Activated naive CD8-positive, alpha-beta T cell treated with anti-CD3 and anti-CD28 coated beads, Interleukin-2, amount 50 U/mL, for 16 hours (primary cell): ENCODE measurements at places on chromosomes 5 and 9.

GRCh38 chr5:73630765-73631164 is 4.8 kb downstream of the ARHGEF28 start:
- DNase-seq = no peak

GRCh38 chr9:1916095-1916494 is 99.1 kb upstream of the SMARCA2 start:
- no peak for DNase-seq

GRCh38 chr5:165201369-165201768 is 1696.0 kb downstream of the MAT2B start:
- no peak for DNase-seq

- DNase-seq = no peak
These were observed 348.0 kb downstream of the MTRR start for GRCh38 chr5:8216921-8217320.

DNA sequence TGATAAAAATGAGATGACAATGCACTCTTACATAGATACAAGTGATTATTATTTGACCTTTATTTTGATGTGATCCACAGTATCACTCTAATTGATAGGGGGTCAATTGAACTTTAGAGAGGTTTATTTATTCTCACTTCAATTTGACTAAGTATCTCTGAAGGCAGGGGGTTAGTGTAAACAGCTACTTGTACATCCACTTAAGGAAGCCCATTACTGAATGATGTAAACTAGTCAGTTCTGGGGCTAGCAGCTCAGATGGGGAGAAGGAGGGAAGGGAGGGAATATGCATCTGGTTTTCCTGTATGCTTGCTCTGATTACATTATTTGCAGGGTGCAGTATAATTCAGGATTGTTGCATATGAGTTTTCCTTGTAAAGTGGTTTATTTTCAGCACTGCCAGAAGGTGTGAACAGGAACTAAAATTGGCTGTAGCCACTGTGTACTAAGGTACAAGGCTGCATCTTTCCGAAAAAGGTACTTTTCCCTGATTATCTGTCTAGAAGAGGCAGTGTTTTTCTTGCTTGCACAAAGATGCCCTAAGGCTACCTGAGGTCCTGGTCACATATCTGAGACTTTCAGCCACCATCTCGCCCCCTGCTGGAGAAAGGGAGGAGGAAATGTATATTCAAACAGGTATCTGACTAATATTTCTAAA is 51.2 kb downstream of the MRPS27 start:
- peak; percentile 5 for DNase-seq

GRCh38 chr5:106699198-106699597 is 971.5 kb downstream of the EFNA5 start:
- no peak for DNase-seq

GRCh38 chr9:73906671-73907070 is 590.5 kb upstream of the RORB start:
- DNase-seq = no peak

- no peak for DNase-seq
These were observed 16.7 kb upstream of the RNU6ATAC start for GRCh38 chr9:134180786-134181647.

- DNase-seq = no peak
These were observed 180.0 kb upstream of the IL12B start for GRCh38 chr5:159510282-159510681.

GRCh38 chr5:131996210-131997025 is 15.0 kb downstream of the ACSL6 start:
- DNase-seq = no peak

- no peak for DNase-seq
These were observed 104.9 kb downstream of the PIK3R1 start for GRCh38 chr5:68320413-68320986.

GRCh38 chr9:137286975-137287383 is 9.5 kb downstream of the TOR4A start:
- no peak for DNase-seq

- no peak for DNase-seq
These were observed 49.6 kb upstream of the KIF2A start for GRCh38 chr5:62256161-62257019.

DNA sequence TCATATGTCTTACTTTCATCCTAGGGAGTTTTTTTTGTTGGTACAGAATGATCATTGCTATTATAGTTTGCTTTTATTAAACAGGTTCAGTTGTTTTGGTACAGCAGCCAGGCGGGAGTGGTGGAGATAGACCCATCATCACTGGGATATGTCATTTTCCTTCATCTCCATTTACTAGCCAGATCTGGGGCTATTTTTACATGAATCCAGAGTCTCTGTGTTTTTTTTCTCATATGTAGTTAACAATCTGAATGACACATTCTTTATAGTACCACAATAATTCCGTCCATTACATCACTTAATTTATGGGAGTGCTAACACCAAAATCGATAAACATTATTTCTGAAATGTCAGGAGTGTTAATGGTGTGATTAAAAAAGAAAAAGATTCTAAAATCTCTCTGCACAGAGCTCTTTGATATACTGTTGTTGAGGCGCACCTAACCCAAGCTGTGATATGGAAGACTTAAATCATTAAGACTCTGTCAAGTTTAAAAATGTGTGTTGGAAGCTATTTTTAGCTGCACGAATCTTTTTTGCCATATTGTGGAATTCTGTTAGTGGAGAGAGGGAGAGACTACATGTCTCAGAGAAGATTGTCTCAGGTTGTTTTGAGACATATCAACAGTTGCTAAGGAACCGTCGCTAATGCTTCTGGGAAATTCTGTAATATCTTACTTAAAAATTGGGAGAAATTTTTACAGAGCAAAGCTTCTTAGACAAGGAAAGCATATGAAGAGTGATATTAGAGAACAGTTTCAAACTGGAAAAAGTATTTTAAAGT is 59.6 kb downstream of the RPS23 start:
- DNase-seq = no peak

GRCh38 chr5:159786901-159787691 is 129.2 kb upstream of the ADRA1B start:
- DNase-seq = no peak

DNA sequence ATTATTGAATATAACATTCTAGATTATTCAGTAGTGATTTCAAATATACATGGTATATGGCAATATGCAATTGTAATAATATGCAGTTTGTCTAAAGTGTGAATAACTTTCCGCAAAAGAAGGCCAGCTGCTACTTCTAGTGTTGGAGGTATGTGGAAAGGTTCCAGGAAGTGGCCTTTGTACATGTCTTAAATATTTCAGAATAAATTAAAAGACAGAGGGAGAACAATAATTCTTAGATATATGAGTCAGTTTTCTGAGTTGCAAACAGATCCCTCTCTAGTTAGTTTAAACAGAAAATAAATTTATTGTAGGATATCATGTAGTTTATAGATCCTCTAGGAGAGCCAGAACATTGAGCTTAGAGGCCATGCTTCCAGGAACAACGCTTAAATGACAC is 210.8 kb upstream of the ELL2 start:
- no peak for DNase-seq

DNA sequence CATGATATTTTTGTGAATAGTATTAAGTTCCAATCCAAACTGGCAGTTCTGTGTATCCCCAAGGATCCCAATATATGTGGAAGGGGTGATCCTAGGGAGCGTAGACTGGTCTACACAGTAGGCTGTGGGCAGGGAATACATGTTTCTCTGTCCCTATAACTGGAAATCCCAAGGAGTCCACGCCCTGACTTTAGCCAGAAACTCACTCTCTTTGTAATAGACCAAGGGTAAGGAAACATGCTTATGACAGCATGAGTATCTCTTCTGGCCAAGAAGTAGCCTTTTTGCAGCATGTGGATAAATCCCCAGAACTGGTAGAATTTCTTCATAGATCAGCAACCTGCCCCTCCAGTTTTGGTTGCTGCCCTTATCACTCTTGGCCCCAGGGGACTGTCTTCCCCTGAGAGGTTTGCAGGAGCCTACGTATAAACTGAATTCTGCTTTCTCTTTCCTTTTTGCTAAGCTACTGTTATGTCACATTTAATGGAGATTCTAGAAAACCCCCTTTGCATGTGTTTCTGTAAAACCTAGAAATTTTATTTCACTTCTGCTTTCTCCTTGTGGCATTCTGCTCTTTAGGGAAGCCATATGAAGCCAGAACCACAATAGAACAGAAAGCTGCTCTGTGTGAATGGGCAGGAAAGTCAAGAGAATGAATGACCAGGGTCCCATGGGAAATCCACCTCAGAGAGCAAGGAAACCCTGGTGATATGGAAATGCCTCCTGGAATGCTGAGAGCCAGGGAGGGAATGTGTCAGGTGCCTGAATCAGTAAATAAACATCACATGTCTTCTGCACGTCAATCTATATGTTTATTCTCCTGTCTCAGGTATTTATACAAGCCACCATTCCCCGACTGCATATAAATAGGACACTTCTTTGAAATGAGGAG is 3.5 kb downstream of the IFNA2 start:
- no peak for DNase-seq

- no peak for DNase-seq
These were observed 135.8 kb downstream of the PCSK1 start for GRCh38 chr5:96297290-96297689.

- DNase-seq = no peak
These were observed 1069.9 kb downstream of the EFNA5 start for GRCh38 chr5:106600803-106601202.

- DNase-seq = no peak
These were observed 548.8 kb upstream of the IZUMO3 start for GRCh38 chr9:25094518-25094917.

- DNase-seq = no peak
These were observed 188.5 kb upstream of the EDIL3 start for GRCh38 chr5:84573017-84573712.

DNA sequence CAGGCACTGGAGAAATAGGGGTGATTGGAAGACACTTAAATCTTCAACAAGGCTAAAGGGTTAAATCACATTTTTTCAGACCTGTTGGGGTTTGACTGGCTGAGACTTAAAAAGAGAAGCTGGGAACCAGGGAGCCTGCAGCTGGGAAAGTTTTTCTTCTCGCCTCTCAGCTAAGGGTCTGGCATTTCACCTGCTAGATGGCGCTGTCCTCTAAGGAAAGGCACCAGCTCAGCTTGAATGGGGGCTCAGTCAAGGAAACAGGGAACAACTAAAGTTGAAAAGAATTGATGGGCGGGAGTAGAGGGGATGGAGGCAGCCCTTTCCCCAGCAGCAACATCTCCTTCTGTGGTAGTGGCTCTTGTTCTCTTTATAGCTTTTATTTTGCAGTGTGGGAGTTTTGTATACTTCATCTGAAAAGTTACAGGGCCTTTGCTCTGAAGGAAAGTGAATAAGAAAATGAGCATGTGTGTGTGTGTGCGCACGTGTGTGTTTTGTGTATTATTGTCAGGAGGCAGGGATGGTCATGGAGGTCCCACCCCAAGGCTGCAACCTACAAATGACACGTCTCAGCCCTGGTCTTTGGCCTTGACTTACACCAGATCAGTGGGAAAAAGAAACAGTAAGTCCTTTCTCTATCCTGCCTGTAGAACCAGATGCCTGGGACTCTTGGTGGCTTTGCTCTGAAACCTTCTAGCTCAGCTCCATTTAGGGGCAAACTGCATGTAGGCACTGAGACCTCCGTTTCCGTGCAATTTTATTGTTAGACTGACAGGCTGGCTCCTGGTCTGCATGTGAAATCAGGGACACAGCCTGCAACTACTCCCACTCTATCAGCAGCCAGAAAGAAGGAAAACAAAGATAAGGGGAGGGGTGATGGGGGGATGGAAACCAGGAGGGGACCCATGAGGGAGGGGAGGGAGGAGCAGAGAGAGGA is 316.2 kb upstream of the CLINT1 start:
- peak; percentile 18 for DNase-seq

GRCh38 chr9:88897081-88897480 is 94.2 kb upstream of the S1PR3 start:
- DNase-seq = no peak

DNA sequence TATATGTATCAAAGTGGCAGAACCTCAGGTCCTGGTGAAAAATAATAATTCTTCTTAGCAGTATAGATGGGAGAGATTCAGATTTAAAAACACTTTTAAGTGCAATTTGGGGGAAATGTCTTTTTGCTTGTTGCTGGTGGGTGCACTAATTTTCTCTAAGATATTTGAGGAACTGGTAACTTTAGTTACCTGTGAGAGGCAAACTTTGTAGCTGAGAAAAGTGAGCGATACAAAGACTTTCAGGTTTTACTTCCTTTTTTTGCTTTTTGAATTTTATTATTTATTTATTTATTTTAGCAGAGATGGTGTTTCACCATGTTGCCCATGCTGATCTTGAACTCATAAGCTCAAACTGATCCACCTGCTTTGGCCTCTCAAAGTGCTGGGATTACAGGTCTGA is 303.1 kb upstream of the PTGER4 start:
- no peak for DNase-seq

DNA sequence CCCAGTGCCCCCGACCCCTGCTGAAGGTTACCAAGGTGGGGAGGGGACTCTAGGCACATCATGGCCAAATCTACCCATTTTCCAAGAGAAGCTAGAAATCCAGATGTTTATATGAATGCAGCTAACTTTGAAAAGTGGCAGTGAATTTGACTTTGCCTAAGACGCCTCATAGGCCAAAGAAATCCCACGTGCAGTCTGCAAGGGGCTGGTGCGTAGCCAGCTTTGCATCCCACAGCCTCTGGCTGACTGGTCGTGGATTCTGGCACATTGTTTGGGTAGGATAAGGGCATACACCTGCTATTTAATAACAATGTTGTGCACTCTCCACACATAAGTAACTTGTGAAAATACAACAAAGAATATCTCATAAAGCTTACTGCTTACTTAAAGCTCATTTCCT is 3.5 kb upstream of the GADD45G start:
- no peak for DNase-seq

DNA sequence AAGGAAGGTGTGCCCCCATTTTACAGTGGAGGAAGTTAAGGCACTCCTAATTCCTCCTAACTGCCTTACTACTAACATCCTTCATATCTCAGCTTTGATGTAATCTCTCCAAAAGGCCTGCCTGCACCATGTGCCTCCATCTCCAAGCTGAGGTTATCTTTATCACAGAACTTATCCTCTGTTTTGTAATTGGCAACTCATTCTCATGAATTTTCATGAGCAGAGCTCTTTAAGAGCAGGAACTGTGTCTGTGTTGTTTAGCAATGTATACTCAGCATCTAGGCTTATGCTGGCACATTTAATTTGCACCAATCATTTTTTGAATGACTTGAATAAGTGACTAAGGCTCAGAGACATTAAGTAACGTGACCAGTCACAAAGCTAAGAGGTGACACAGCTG is 147.9 kb upstream of the VLDLR start:
- no peak for DNase-seq

DNA sequence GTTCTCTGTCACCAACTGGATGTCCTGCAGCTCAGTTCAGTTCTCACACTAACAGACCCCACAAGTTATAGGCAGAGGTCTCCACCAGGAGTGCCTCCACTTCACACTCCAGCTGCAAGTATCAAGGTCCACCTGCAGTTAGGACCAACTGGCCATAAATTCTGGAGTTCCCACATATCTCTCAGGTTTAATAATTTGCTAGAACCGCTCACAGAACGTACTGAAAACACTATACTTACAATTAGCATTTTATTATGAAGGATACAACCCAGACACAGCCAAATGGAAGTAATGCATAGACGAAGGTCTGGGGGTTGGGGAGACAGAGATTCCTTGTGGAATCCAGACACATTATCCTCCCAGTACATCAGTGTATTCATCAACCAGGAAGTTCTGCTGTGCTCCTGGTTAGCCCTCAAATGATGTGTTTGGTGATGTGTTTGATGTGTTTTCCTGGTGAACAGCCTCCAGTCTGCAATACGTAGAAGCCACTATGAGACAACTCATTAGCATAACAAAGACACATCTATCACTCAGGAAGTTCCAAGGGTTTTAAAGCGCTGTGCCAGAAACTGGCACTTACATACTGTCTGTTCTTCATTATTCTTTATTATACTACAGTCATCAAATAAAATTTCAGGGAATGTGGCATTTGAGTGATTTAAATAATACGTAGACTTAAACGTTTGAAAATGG is 25.4 kb downstream of the OGN start:
- DNase-seq = no peak
